ENCODE measurements at places on chromosomes 3 and 15.

DNA sequence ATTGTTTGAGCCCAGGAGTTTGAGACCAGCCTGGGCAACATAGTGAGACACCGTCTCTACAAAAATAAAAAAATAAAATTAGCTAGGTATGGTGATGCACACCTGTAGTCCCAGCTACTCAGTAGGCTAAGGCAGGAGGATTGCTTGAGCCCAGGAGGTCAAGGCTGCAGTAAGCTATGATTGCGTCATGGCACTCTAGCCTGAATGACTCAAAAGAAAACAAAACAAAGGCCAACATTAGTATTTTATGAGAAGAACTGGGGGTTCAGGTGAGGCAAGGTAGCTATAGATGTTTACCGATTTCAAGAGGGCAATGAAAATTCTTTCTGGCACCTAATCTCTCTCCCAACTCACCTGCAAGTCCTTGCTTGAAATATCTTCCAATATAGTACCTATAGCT is 77.2 kb downstream of the GREM1 start:
- DNase-seq: no peak

DNA sequence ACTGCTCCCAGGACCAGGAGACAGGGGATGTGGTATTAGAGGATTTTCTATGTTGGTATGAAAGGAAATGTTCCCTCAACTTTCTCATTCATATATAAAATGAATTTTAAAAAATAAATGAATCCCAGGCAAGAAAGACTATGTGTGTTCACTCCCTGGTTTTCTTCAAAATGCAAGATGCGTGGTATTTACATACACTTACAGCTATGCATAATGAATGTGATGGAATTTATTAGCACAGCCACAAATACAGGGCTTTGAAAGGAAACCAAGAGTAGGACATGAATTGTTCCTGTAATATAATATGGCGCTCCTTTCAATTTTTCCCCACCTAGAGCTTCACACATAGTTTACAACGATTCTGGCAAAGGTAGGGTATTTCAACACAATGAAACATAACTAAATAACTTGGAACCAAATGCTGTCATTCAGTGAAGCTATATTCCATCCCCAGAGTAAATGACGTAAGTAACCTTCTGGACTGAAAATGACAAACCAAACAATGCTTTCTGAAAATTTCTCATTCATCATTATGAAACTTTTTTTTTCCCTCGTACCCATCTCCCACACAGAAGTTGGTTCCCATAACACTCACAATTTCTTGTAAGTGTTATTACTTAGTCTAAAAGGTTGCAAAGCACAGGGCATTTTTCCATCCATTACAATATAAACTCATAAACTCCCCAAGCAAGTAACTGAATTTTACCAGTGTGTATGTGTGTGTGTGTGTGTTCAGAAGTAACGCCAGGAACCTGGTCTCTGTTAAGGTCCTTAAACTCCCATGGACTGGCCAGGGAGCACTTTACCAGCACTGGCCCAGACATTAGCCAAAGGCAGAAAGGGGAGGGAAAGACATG is 41.8 kb downstream of the CBLB start:
- no peak for DNase-seq

DNA sequence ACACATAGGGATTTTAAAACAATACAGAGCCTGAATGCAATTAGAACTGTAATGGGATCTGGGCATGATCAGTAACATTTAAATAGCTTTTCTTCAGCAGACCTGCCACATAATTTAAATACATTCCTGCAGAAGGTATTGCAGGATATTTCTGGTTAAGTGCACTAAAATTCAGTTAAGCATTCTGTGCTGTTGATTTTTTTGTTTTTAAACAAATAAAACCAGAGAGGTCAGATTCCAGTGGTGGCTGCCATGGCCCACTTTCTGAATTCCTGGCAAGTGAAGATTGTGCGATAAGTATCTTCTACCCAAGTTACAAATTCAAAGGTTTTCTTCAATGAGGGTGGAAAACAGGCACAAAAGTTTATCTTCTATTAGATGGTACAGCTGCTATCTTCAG is 98.7 kb downstream of the RAP2B start:
- DNase-seq: no peak

- no peak for DNase-seq
Observed at GRCh38 chr3:16998236-16998923, 113.6 kb downstream of the PLCL2 start.

- DNase-seq: no peak
Observed at GRCh38 chr3:147090461-147090860, 315.9 kb downstream of the ZIC4 start.

DNA sequence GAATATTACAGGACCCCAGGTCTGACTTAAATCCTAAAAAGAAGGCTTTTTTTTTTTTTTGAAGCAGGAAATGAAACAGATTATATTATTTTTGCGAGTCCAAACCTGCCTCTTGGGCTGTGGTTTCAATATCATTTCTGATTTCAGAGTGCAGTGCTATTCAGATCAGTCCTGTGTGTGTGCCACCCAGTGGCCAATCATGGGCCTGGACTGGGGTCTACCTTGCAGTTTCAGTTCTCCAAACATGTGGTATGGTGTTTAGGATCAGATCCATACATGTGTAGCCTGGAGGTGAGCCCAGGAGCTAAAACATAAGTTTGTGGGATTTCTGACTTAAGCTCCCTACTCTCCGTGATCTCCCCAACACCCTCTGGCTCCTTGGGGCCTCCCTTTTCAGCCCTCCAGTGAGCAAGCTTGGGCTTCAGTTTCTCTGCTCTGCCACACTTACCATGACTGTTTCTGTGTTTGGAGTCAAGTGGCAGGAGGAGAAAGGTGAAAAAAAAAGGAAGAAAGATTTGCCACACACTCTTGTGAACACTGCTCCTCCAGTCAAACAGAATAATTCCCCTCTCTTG is 12.1 kb upstream of the THSD4 start:
- no peak for DNase-seq

All from erythroblast (primary cell).